ENCODE measurements at places on chromosomes 7 and 10.

DNA sequence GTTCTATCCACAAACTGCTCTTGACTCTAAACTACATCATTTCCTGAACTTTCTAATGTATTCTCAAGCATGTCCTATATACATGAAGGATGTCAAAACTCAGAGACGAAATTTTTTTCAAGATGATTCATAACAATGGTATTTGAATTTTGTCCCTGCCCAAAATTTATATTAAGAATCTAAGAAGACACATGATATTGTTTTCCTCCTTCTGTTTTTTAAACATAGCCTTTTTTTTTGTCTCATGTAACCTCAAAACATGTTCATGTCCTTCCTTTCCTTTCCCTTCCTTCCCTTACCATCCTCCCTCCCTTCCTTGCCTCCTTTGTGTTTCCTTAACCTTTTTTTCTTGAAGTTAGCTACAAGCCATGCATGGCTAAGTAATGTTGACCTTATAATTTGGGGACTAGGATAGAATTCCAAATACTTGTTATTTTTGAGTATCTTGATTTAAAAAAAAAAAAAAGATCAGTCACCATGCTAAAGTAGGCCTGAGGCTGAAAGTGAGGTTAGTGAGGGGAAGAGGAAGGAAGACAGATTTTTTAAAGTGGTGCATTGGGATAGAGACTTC is 163.0 kb downstream of the SUGCT start:
- no peak for DNase-seq

DNA sequence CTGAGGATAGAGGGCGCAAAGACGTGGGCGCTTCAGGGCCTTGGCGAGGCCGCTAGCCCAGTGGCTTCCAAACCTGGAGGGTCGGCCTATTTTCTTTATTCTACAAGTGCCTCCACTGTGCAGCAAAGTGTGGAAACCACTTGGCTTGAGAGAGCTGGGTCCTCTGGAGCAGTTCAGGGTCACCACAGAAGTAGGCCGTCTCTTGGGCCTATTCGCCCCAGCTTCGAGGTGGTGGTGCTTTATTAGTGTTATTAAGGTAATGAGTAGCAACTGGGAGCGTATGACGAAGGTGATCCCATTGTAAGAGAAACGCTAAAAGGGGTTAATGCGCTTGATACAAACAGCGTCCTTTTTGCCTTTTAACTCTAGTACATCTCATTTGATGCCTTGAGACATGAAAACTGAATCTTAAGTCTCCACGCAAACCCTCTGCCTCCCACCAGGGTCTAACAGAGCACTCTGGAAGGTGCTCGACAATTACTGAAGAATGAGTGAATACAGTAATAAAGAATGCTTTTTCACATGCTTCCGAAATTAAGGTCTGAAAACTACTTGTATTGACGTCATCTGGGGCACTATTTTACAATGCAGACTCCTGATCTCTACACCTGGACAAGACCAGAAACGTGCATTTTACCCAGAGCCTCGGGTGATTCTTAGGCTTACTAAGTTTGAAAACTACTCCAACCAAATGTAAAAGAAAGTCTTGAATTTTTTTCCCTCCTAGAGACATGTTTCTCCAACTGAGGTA is 647 bp upstream of the GSAP start:
- no peak for DNase-seq

DNA sequence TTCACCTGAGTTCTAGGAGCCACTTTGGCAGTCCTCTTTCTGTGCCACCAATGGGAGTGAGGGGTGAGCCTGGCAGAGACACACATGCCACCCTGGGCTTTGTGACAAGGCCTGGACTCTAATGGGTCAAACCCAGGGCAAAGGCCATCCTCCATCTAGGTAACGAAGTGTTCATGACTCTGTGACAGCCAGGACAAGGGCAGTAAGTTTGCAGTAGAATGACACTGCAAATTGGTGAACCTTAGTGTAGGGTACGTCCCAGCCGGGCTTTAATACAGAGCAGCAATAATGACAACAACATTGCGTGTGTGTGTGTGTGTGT is 43.3 kb downstream of the PAPSS2 start:
- DNase-seq: no peak

DNA sequence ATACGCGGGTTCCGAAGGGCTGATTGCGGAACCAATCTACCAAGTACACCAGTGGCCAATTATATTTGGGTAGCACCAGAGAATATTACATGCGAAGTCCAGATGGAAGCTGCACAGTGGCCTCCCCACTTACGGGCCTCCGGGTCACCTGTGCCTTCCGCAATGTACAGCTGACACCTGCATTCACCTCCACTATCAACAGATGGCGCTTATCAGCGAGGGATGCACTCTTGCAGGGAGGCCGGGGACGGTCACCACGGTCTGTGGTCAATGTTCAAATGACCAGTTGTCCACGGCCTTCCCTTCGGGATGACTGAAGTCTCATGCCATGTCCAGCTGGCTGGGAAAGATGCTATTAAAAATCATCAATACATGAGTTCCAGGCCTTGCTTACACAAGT is 47.6 kb downstream of the SLIT1 start:
- no peak for DNase-seq

- peak; percentile 32 for DNase-seq
These were observed 3.2 kb downstream of the DNAJB6 start for GRCh38 chr7:157339777-157340677.

DNA sequence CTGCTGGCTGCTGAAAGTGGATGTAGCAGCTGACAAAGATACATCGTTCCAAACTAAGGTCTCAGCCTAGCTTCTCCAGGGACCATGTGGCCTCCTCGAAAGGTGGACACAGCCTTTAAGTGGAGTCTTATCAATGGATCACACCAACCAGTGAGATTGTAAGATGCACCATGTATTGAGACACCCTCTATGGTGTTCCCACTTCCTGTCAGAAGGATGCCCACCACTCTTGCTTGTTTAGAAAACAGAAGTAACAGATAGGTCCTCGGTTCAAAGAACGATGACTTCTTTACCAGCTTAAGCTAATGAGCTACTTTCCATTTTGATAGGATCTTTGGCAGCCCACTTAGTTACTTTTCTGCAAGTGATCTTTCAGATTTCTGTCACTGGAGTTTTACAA is 34.3 kb downstream of the SLC25A13 start:
- DNase-seq: no peak

GRCh38 chr7:135512135-135512887 is 2.4 kb upstream of the CNOT4 start:
- DNase-seq: peak; percentile 50

- no peak for DNase-seq
These were observed 7.4 kb upstream of the STEAP4 start for GRCh38 chr7:88314061-88314491.

GRCh38 chr7:69782917-69783684 is 184.8 kb downstream of the AUTS2 start:
- DNase-seq: peak; percentile 70

- DNase-seq: no peak
These were observed 34.5 kb downstream of the ASB13 start for GRCh38 chr10:5631936-5632335.

DNA sequence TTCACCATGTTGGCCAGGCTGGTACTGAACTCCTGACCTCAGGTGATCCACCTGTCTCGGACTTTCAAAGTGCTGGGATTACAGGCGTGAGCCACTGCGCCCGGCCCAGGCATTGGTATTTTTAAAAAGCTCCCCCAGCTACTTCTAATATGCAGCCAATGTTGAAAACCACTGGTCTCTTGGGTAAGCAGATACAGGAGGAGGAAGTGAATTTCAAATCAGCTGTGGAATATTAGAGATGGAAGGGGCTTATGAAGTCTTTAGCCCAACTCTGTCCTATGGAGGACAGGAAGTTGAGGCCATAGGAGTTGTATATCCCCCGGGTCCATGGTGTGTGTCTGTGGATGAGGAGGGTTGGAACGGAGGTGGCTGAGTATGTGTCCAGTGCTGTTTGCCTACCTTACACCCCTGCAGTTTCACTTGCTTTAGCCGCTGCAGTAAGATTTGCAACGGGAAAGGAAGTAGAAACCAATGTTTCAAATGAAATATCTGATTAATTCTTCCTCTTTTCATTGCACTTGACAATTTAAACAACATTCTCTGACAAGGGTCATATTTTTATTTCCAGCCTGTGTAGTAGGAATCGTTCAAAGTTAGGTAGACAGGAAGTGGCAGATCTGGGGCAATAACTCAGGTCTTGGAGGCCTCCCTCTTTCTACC is 3.4 kb downstream of the PDE6C start:
- no peak for DNase-seq

GRCh38 chr7:147541261-147541660 is 1049.3 kb upstream of the C7orf33 start:
- no peak for DNase-seq

- DNase-seq: peak; percentile 48
These were observed 23.9 kb downstream of the NRF1 start for GRCh38 chr7:129635300-129636029.

- no peak for DNase-seq
These were observed 41.9 kb upstream of the PSMG3 start for GRCh38 chr7:1611708-1612241.

DNA sequence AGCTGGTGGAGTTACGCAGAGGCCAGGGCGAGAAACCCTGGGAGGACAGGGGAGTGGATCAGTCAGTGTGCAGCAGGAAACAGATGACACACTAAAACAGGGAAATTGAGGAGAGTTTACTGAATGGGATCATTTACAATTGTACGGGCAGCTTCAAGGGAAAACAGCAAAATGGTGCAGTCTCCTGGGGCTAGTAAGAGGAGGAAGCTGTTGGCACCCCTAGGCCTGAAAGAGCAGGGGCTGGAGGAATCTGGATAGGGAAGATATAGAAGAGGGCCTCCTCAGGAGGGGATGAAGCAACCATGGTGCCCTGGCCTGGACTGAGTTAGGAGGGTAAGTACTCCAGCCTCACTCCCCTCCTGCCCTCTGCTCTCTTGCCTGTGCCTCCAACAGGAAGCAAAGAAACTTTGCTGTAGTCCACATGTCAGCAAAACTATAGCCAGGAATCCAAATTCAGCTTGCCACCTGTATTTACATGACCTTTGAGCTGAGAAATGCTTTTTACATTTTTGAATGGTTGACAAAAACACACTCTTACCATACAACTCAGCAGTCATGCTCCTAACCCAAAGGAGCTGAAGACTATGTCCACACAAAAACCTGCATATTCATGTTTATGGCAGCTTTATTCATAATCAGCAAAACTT is 52.3 kb upstream of the OPN4 start:
- no peak for DNase-seq

GRCh38 chr10:75887992-75888680 is 456.7 kb downstream of the LRMDA start:
- no peak for DNase-seq

DNA sequence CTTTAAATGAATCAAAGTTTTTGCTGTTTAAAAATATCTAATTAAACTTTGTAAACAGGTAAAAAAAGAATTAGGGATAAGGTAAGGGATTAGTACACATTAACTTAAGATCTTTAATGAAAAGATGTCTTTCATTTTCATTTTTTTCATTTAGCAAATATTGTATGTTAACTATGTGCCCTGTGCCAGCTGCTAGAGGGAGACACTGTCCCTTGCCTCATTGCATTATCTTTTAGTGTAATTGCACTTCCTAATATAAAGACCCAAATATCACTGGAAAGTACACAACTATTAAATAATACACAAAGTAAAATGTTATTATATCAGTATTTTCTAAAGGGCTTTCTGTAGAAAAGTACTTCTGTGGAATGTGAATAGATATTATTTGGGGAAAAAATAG is 102.7 kb downstream of the GPR37 start:
- DNase-seq: no peak

- no peak for DNase-seq
These were observed 71.2 kb downstream of the APBB1IP start for GRCh38 chr10:26509307-26509706.

DNA sequence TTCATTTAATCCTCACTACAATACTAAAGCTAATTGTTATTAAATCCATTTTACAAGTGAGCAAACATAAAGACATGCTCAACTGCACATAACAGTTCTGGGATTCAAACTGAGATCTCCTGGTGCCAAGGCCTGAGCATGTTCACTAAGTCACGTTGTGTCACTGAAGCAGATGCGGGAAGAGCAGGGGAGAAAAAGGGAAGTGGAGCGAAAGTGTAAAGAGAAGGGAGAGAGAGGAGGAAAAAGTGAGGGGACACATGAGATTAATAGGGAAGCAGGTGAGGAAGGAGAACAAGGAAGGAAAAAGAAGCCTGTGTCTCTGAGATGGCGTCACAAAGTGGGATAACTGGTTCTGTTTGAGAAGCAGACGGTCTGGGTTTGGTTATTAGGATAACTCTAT is 38.9 kb upstream of the KAT6B start:
- DNase-seq: no peak

DNA sequence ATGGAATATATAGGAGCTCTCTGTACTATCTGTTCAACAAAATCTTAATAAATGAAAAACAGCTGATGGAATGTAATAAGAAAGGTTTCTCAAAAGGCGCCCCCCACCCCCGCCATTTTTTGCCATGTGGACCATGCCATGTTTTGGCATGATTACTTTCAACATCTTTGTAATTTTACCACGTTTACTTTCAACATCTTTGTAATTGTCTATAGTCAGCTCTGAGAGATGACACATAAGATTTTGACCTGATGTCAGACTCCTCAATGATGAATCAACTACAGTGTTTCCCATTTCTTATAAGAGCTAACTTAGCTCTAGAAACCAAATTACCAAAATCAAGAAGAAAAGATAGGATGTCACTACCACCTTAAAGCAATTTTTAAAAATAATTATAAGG is 144.9 kb upstream of the AHR start:
- DNase-seq: no peak

DNA sequence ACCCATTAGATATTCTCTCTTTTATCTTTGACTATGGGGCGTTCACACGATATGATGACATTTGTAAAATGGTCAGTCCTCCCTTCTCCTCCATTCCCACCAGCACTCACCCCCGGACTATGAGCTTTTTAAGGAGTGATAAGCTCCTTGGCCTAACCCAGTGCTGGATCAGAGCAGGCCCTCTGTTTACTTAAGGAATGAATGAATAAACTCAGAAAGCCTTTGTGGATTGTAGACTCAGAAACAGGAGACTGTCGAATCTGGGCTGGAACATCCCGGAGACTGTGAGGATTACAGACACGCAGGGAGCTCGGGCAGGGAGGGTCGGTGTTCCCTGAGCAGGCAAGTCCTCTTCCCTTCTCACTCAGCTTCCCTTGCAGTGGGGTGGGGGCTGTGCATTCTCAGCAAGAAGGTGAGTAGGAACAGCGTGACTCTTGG is 6.8 kb upstream of the ZCCHC24 start:
- DNase-seq: no peak

DNA sequence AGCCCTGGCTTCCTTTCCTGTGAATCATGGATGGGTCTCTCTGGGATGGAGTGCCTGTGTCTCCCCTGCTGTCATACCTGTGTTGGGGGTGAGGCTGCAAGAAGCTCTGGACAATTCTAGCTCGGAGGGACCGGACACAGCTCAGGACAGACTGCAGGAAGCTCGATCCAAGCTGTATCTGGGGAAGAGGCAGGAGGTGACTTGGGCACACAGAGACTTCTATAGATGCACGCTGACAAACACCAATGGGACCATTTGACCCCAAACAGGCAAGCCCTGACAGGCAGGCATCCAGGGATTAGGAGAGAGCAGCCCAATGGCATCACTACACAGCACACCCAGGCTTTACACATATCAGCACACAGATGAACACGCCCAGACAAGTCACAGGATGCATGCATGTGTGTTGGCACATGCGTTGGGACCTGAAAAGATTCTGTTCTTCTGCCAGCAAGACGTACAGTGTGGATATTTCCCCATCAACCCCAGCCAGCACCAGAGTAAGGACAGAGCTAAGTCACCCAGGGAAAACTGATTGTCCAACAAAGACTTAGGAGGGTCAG is 4.5 kb downstream of the LLCFC1 start:
- DNase-seq: no peak

All from NCI-H1092 (cell line).